ENCODE measurements at places on chromosomes 1 and 21.

DNA sequence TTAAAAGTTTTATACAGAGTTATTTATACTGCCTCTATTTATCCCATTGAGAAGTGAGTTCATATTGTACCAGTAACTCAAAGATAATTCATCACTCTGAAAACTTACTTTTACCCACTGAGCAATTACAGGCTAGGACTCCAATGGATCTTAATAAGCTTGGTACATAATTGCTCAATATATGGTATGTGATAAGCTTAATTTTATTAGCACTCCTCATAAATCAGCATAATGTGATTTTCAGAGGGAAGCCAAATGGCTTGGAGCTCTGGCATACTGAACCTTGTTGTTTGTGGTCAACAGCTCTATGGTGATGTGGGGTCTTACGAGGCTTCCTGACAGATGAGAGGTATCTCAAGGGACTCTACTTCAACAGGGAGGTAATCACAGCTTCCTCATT, 26.3 kb downstream of the ADAM30 start:
- no peak for DNase-seq

- no peak for DNase-seq
Observed at GRCh38 chr1:47755101-47755990, 241.8 kb downstream of the TRABD2B start.

DNA sequence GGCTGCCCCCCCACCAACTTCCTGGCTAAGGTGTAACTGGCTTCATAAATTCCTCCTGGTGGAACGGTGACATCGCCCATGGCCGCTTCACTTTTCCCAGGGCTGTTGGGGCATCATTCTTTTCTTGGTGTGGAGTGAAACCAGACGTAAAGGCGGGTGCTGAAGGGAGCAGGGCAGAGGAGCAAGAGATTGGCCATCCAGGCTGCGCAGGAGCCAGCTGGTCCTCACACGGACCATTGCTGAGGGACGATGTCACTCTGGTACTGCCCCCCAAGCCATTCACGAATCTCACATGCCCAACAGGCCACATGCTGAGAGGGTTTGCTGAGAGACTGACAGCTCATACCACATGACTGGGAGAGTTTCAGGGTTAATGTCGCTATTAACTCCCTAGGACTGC, 10.5 kb upstream of the PKP1 start:
- no peak for DNase-seq

GRCh38 chr1:232150770-232151548, 479.0 kb downstream of the SIPA1L2 start:
- DNase-seq = no peak

DNA sequence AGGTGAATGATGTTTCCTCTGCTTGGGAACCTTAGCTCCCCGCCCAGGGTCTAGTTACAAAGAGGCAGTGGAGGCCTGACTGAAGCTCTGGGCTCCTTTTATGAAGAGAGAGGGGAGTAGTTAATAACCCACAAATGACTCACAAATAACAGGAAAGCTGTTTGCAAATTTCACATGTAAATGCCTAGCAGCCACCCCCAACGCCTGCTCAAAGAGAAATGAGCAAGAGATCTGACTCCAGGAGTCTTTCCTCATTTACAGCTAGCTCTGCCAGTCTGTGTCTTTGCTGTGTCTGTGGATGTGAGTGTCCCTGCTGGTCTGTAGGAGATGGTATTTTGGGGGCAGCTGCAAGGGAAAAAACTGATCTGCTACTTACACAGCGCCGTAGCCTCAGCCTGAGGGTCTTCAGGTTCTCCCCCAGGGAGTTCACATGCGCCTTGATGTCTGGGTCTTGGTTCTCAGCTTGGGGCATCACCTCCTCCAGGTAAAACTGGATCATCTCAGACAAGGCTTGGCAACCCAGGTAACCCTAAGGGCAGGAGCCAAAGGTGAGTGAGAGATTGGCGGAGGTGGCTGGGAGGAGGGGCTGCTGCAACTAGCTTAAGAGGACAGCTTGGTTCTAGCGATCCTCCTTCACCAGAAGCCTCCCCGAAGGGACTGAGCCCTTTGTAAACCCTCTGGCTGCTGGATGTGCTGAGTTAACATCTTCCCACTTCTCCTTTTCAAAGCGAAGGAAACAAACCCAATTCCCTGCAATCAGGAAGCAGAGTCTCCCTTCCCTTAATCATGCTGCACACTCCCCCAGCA, at the start of gene IL19:
IL19 (plus strand) TSS at position 243 of the 807 bp plus-strand sequence. CDS start 65,890 bp downstream, outside the sequence.
- no peak for DNase-seq

GRCh38 chr1:174022080-174022975, at the start of gene RC3H1:
Gene RC3H1 (minus strand): TSS chr1:174022357. CDS start chr1:173992985, 29,372 bp downstream.
- DNase-seq = peak; percentile 84

GRCh38 chr1:75742047-75742625, 17.6 kb downstream of the ACADM start:
- DNase-seq = no peak

- no peak for DNase-seq
Observed at GRCh38 chr1:169060919-169061639, 45.4 kb upstream of the ATP1B1 start.

GRCh38 chr1:200228486-200228885, 181.3 kb downstream of the ZNF281 start:
- no peak for DNase-seq

- DNase-seq = no peak
Observed at GRCh38 chr21:28927130-28927529, 65.5 kb downstream of the LTN1 start.

- DNase-seq = no peak
Observed at GRCh38 chr21:38664841-38665240, 140.9 kb upstream of the ETS2 start.

DNA sequence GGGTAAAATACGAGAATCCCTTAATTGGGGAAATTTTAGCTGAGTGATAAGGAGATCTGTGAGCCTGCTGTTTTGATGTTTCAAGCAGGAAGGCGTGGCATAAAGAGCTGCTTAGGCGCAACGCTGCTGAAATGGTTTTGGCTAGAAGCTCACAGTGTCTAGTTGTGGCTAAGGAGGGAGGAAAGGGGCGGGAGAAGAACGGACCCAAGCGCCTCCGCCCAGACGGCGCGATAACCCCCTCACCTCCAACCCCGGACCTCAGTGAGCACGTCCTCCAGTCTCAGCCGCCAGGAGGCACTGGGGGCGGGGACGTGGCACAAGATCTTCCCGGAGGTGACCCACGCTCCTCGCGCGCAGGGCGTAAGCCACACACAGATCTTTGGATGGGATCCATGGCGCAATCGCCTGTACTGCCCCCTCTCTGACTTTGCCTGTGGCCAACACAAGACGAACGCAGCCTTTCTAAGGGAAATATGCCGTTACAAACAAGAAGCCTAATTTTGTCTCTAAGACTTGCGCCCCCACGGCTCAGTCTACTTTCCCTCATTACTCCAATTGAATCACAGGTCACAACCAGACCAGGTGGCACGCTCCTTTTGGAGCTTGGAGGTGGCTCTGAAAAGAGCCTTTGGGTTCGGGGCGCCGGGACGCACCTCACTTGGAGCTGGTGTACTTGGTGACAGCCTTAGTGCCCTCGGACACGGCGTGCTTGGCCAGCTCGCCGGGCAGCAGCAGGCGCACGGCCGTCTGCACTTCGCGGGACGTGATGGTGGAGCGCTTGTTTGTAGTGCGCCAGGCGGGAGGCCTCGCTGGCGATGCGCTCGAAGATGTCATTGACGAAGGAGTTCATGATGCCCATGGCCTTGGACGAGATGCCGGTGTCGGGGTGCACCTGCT, 23.4 kb upstream of the RNF187 start:
- no peak for DNase-seq

DNA sequence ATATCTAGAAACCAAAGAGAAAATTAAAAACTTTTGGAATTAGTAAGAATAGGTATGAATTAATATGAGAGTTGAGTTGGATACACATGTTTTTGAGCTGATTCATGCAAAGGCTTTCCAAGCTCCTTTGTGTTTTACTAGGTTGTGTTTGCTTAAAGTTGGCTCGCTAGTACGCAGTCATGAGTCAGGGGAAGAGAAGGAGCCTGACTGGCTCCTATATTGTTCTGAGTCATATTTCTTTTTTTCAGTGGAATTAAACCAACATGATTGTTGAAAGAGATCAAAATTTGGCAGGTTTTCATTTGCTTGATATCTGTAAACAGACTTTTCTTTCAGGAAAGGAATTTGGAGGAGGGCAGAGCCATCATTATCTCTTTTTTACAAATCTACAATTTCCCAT, 66.7 kb downstream of the MAGI3 start:
- no peak for DNase-seq

DNA sequence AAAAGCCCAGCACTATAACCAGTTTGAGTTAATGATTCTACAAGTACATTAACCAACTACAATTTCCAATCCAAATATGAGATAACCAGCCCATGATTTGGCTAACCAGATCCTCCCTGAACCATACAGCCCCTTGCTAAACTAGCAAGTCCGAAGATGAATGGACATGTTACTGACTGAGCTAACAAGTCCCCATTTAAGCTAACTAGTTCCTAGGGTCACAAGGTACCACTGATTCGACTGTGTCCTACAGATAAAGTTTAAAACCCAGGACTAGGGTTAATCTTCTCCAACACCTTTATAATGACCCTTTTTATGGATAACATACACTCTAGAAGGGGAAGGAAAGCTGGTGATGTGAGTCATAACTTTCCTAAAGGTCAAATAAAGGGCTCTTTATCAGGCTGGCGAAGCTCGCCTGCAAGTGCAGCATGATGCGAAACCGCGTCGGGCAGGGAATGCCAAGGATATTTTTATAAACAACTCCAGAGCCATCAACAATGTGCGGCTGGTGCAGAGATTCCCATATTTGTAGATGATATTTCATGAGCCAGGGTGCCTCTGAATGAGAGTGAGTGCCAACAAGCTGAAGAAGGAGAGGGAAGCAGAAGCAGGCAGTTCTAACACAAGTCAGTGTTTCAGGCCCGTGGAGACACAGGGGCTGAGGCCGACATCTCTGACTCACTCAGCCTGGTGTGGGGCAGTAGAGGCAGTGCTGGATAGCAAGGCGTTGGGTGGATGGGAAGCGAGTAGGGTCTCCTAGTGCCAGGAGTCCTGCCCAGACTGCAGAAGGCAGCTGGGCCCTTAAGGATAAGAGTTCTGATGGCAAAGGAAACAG, 75.6 kb upstream of the ROR1 start:
- DNase-seq = no peak

GRCh38 chr1:25460020-25460419, 29.3 kb downstream of the MACO1 start:
- no peak for DNase-seq

- DNase-seq = no peak
Observed at GRCh38 chr1:22329148-22329515, 122.5 kb upstream of the ZBTB40 start.

- no peak for DNase-seq
Observed at GRCh38 chr1:155171836-155172731, 1.0 kb downstream of the KRTCAP2 start.

- DNase-seq = no peak
Observed at GRCh38 chr1:60960891-60961461, 121.4 kb upstream of the NFIA start.

- no peak for DNase-seq
Observed at GRCh38 chr1:3497521-3497920, 43.1 kb downstream of the ARHGEF16 start.

DNA sequence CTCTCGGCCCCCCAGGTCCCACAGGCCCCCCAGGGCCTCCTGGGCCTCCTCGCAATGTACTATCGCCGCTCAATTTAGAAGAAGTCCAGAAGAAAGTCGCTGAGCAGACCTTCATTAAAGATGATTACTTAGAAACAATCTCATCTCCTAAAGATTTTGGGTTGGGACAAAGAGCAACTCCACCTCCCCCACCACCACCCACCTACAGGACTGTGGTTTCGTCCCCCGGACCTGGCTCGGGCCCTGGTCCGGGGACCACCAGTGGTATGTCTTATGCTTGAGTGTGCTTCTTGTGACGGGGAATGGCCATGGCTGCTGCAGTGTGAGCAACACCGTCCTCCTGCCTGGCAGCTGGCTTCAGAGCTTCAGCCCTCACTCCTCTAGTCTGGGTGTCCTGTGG, 70.2 kb upstream of the DYNLT5 start:
- DNase-seq = no peak

DNA sequence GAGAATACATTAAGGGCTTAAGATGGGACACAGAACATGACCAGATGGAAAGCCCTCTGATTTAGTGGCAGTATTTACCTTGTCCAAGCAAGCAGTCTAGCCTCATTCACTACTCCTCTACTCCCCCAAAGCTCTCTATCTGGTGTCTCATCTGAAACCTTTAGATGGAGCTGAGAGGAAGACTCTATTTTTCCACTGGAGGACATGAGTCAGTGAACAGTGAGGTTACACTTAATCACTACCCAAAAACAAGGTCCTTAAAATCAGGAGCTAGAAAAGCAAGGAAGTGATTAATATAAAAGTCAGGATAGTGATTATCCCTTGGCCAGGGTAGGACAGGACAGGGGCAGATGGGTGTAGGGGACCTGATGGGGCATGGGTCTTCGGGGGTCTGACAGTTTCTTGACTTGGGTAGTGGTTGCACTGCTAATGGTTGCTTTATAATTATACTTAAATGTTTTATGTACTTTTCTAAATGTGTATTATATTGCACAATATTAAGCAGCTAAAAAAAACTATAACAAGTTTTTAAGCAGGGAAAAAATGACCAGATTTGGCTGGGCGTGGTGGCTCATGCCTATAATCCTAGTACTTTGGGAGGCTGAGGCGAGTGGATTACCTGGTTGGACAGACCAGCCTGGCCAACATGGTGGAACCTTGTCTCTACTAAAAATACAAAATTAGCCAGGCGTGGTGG, 3.0 kb downstream of the PTPN22 start:
- no peak for DNase-seq

DNA sequence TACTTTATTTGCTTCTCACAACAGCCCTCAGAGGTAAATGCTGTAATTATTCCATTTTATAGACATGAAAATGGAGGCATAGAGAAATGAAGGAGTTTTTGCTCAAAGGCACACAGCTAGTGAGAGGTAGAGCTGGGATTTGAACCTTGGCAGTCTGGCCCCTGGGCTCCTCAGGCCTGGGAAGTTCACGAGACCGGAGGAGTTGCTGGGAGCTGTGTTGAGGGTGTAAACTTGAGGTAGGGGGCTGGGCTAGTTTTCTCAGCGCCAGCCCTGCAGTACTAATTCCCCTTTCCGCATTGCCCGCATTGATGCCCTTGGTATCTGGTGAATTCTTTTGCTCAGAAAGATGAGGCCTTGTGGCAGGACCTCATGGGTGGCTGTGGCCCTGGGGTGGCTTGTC, 73.3 kb downstream of the PTPRU start:
- no peak for DNase-seq

Measured in NCI-H2107 (cell line).